ENCODE measurements at places on chromosomes 7 and 10.

- no peak for DNase-seq
These were observed 96.0 kb upstream of the GATA3 start for GRCh38 chr10:7958442-7958841.

- no peak for DNase-seq
These were observed 92.0 kb upstream of the AHR start for GRCh38 chr7:17206349-17206905.

DNA sequence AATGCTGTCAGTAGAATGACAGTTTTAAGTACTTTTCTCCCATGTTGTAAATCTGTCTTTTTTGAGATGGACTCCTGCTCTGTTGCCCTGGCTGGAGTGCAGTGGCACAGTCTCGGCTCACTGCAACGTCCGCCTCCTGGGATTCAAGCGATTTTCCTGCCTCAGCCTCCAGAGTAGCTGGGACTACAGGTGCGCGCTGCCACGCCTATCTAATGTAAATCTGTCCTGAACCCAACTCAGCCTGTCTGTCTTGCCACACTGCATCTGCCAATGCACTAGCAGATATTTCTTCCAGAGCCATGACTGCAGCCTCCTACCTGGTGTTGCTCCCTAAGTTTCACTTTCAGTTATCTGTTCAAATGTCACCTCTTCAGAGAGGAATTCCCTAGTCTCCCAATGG is 264.1 kb downstream of the PHF14 start:
- DNase-seq = no peak

DNA sequence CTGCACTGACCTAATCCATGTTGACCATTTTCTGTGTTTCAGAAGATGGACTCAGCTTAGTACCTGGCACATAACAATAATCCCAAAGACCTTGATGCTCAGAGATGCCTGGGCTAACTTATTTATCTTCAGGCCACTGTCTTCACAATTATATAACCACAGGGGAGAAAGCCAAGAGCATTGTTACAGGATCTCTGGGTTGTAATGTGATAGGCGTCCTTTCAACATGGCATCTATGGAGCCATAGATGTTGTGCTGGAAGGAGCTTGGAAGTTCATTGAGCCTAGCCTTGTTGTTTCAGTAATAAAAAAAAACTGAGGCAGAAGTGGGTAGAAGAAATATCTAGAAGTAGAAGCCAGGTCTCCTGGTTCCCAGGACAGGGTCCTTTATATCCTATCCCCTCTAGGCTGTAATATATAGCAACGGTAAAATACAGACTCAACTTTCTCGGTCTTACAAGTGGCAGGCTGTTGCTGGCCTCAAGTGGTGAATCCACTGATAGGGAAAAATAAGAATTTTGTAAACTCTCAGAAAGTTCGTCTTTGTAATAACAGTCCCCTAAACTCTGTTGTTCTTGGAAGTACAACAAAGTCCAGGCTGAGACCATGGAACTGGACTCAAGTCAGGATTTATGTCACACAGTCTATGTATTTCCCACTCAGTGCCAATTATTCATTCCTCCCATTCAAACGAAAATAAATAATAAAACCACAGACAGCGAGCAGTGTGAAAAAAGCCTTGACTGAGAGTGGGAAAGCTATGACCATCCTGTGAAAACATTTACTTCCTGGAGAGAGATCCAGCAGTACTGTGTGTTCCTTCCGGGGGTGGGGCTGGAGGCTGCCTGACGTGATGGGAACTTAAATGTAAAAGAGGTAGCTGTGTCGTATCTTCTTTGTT is 277.6 kb downstream of the REEP3 start:
- DNase-seq = peak; percentile 87

- DNase-seq = no peak
These were observed 62.1 kb downstream of the PAPSS2 start for GRCh38 chr10:87721781-87722180.

DNA sequence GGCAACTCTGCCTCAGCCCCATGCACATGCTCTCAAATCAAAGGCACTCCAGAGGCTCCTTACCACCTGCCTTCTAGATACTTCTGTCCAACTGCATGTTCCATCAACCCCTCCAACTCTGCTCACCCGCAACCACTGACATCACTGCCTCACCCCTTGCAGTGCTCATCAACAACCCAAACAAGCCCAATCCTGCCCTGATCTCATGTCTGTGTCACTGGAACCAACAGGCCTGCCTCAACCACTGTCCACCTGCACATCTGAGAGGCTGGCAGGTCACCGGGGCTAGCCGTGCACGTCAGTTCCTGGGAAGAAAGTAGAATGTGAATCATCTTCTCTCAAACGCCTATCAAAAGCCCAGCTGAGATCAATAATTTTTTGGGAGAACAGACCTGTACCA is 33.3 kb downstream of the CTBP2 start:
- DNase-seq = no peak

DNA sequence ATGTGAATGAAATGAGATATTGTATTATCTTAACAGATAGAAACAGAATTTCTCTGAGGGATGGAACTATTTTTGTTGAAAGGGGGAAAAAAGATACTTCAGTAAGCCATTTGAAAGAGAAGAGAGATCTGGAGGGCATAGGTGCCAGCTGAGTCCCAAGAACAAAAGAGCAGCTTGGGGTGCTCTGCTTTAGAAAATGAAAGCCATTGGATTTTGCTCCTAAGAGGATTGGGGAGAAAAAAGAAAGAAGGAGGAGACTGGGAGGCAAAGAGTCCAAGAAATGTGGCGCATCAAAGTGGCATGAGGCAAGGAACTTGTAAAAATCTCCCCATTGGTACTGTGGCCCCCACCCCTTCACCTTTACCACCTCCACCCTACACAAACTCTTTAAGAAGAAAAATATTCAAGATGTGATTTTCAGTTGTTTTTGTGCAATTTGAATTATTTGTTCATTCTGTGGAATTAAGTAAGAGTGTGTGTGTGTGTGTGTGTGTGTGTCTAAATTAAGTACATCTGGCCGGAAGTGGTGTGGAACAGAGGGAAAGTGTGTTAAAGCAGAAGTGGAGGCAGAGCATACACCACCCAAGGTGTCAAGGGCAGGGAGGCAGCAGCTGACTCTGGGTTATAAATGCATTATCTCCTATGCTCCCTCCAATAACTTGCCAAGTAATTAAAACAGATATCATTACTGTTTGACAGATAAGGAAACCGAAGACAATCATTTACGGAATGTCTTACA is 9.9 kb upstream of the GNAI1 start:
- no peak for DNase-seq

GRCh38 chr10:132395704-132396493 is 1.1 kb upstream of the PWWP2B start:
- no peak for DNase-seq

- DNase-seq = no peak
These were observed 6.6 kb upstream of the FEZF1 start for GRCh38 chr7:122311050-122311700.

- no peak for DNase-seq
These were observed 777.7 kb downstream of the LRMDA start for GRCh38 chr10:76209135-76209534.

GRCh38 chr7:39582536-39582935 is 16.3 kb downstream of the YAE1 start:
- no peak for DNase-seq

- DNase-seq = no peak
These were observed 140.9 kb upstream of the NPS start for GRCh38 chr10:127408112-127408710.

DNA sequence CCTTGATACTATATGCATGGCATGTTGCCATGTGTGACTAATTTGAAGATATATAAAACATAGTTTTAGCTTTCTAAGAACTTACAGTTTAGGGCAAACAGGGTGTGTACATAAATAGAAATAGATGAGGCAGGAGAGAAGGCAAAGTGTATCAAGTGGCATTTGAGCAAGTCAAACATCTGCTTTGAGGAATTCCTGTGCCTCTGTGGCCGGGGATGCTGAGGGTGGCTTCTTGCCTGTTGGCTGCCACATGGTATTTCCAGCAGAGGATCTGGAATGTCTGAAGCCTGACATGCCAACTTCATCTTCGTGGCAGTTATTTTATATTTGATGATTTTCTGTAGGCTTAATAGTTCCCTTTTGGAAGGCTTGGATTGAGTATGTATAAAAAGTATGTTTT is 6.0 kb downstream of the SSBP1 start:
- no peak for DNase-seq

GRCh38 chr10:3192856-3193635 is 20.5 kb upstream of the PITRM1 start:
- DNase-seq = peak; percentile 43

DNA sequence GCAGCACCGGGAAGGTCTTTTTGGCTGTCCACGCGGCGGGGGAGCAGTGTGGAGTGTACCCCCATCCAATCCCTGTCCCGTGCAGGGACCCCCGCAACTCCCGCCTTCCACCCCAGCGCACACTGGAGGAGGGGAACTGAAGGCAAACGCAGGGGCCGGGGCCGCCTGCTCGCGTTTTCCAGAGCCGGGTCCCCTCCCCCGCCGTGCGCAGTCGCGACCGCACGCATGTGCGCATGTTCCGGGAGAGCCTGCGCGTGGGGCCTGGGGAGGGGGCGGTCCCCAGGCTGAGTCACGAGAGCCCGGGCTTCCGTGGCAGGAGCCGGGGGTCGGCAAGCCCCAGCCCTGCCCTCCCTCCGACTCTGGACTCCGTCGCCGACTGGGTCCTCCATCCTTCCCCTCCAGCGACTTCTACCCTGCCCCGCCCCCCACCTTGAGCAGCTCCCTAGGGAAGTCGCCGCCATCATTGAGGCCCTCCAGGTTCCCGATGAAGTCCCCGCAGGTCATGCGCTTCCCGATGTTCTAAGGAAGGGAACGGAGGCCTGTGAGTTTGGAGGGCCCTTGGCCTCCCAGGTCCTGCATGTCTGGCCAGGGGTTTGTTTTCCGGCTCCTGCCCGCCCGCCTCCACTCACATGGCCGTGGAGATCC is 8.0 kb downstream of the PSD start:
- DNase-seq = no peak

DNA sequence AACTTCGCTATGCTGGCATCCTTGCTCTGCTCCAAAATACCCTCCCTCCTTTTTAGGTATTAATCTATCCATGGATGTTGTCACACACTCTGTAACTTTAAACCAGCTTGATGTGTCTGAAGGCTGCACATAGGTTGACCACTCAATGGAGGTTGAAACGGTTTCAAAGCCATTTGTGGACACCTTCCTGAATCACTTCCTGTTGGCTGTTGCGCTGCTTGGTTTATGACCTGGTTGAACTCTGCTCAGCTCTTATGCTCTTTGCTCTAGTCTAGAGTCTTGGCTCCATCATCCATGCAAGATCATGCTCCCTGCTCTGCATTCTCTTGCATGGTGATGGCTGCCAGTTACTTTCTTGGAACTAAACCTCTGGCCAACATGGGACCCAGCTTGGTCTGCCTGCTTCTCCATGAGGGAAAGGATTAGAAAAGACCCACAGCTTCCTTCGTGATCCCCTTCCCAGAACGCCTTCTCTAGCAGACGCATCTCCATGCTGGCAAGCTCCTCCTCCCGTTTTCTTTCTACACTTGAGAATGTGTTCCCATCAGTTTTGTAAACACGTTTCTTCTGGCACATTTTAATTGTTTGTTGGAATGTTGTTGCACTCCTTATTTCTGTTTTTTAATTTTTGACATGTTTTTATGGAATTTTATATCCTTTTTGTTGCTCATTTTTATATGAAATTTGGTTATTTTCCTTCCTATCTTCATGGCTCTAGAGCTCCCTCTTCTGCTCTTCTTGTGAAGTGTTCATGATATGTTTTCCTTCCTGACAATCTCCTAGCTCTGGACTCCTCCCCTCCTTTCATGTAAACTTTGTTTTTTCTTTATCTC is 149.8 kb downstream of the XPNPEP1 start:
- DNase-seq = peak; percentile 52

- no peak for DNase-seq
These were observed 6.4 kb upstream of the ZNF862 start for GRCh38 chr7:149831741-149832219.

DNA sequence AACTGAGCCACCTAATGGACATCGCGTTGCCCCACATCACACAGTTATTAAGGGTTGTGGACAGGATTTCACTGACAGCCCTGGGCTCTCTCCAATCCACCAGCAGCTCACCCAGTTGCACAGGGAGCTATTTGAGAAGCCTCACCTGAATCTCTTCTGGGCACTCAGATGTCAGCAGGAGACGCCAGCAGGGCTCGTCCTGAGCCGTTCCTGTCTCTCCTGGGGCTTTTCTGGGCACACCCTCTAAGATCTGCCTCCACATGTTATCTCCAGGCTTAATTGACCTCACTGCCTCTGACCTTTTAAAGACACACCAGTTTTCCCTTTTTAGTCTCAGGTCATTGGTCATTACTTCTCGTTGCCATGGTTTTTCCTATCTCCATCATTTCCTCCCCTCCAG is 63.0 kb downstream of the GRID1 start:
- no peak for DNase-seq

DNA sequence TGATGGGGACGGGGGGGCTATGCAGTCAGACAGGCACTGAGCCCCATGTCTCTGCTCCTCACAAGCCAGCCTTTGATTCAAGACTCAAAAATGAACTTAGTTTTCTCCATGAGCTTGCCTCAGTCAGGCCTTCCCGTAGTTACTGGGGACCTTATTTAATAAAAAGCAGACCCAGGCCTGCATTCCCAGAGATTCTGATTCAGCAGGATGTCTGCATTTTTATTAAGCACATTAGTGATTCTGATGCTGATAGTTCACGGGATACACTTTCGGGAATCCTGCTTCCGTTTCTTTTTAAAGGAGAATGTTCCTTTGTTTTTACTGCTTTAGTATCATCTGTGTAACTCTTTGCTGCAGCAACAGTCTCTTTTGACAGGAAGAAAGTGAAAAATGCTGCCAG is 28.3 kb upstream of the PLPP4 start:
- DNase-seq = no peak

DNA sequence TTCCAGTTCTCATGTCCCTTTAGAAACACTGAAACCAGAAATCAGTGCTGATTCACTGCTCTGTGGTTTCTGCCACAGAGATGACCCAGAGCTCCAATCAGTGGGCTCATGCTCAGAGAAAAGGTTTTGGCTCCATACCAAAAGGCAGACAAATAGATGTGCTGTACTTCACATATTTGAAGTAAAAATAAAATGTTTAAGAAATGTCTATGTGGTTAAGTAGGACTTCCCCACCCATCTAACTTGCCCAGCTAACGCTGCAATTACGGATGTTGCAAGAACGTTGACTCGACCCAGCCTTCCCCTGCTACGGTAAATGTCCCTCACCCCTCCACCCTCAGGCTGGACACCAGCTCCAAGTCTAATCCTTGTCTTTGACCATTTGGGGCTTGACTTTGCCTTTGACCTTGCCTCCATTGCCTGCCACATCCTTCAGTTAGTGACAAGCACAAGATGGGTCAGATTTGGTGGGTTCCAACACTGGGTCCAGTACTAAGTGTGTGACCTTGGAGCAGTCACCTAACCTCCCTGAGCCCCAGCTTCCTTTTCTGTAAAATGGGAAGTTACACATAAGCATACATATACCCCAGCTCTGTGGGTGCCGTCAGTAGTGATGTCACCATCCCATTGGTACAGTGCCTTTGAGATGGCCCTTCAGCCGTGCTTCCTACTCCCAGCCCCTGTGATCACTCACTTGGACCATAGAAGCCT is 95.8 kb downstream of the CHST15 start:
- DNase-seq = peak; percentile 98

DNA sequence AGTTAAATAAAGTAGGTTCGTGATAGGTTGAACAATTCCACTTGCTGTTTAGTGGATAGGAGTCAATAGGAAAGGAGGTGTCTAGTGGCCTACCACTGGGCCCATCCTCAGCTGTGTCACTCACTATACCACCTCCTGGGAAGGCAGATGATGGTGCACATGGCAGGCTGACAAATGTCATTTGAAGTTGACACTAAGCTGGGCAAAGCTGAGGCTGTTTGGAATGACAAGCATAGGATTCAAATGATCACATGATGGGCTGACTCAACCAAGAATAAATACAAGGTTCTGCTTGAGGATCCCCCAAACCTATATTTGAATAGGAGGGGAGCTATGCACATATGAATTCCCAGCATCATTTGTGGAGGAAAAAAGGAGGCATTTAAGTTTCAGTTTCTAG is 489.8 kb downstream of the RPS24 start:
- no peak for DNase-seq
